ENCODE measurements at places on chromosomes 4 and X.

DNA sequence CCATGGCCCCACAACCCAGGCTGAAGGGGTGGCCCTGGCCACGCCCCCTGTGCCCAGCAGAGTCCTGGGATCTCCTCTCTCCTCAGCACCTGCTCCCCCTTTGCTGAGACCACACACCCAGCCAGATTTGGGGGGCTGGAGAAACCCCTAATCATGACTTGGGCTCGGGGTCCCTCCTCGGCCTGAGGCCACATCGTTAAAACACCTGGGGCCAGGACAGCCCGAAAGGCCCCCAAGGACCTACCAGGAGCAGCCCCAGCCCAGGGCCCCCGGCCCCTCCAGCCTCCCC, 116.7 kb downstream of the FAM53A start:
- no peak for DNase-seq

- peak; percentile 48 for DNase-seq
These were observed 720 bp downstream of the RPL10 start for GRCh38 chrX:154398668-154399526.

DNA sequence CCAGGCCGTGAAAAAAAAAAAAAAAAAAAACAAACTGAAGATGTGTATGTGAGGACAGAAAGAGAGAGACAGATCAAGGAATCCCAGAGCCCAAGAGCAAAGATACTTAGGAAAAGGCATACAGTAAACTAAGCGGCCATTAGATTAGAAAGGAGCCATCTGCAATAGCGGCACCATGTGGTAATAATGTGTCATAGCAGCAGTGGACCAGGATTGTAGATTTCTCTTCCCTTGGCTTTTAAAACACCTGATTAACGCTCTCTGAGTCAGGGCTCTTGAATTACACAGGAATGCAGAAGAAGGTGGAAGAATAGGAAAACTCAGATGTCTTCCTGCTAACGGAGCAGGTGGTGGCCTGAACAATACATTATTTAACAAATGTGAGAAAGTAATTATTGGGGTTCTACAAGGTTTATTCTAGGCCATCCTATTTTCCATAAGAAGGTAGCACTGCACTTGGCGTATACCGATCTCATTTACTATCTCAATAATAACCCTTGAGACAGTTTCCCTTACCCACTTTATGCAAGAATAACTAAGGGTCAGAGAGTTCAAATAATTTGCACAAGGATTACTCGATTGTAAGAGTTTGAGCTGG, 182.7 kb downstream of the KCNIP4 start:
- no peak for DNase-seq

GRCh38 chr4:89161841-89162240, 50.5 kb downstream of the TIGD2 start:
- DNase-seq, result no peak

- DNase-seq, result no peak
These were observed 26.8 kb downstream of the SLC39A8 start for GRCh38 chr4:102318526-102318925.

DNA sequence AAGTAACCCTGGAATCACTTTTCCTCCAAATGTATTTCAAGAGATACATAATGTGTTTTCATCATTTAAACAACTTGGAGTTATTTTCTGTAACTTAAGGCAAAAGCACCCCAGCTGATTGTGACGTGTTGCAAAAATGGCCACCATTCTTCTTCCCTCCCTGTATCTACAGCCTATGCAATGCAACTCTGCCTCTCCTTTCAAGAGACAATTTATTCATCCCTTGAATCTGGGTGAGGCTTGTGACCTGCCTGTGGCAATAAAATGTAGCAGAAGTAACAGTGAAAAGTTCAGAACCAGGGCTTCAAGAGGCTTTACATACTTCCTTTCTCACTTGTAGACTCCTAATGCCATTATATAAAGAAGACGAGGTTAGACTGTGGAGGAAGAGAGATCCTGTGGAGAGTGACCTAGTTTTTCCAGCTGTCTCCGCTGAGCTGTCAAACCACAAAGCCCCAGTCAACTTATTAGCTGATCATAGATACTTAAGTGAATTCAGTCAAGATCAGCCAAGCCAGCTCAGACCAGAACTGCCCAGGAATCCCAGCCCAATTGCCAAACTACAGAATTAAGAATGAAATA, 81.0 kb upstream of the KLF3 start:
- DNase-seq, result no peak

GRCh38 chr4:38422850-38423249, 241.1 kb upstream of the KLF3 start:
- DNase-seq, result no peak

DNA sequence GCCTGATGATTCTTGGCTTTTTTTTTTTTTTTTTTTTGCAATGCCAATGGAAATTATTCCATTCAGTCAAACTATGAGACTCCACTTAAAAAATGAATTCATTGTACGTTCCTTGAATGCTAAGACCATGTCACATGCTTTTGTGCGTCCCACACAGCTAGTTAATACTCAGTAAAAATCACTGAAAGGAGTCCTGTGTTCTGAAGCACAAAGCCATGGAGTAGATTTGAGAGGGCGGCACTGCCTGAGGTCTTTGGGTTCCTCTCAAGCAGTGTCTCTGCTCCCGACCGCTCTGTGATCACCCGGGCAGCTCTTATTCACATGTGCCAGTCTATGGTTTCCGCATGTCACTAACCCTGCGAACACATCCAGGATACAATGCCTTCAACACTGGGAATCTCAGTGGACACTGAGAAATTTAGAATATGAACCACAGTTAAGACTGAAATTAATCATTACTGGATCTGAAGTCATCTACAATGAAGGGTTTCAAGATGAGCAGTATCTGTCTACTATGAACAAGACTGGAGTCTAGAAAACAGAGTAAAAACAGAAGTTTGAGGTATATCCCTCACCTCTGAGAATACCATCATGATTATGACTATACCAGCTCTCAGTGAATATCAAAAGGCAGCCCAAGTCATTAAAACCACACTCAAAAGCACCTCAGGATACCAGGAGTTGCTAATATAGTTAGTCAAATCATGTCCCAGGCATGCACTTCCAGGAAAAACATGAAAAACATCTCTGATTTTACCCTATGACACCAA, 193.0 kb downstream of the MGST2 start:
- DNase-seq, result no peak

DNA sequence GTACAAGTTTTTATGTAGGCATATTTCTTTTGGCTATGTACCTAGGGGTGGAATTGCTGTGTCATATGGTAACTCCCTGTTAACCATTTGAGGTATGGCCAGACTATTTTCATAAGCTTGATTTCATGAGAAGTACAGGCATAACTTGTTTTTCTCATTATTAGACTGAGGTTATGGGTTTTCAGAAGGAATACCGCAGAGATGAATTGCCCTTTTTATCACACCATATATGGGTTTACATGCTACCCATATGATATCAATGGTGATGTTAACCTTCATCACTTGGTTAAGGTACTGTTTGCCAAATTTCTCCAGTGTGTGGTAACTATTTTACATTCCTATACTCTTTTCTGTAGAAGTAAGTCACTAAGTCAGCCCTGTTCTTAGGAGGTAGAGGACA, 23.5 kb downstream of the RAB40A start:
- DNase-seq, result no peak

GRCh38 chr4:38364383-38364963, 299.5 kb upstream of the KLF3 start:
- no peak for DNase-seq

DNA sequence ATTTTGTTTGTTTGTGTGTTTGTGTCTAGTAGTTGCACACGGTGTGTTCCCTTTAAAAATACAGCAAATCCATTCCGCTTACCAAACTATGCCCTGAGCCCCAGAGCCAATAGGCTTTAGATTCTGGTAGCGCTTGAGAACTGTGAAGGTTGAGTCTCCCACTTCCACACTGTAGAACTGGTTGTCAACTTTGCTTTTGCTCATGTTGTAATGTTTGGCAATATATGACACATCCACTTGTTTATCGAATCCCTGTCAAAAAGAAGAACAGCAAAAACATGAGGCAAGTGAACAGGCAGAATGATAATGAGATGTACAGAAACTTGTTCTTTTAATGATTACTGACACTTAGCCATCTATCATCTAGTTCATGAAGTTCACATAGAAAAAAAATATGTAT, 200.6 kb downstream of the MAPK10 start:
- no peak for DNase-seq

GRCh38 chrX:81414630-81415029, 212.7 kb downstream of the SH3BGRL start:
- DNase-seq, result no peak

GRCh38 chr4:40187386-40187906, 9.4 kb upstream of the RHOH start:
- DNase-seq, result no peak

- no peak for DNase-seq
These were observed 27.6 kb upstream of the CFAP299 start for GRCh38 chr4:80307774-80308465.
